ENCODE measurements at places on chromosomes 6 and 20.

- no peak for DNase-seq
These were observed at the start of gene MMP24 for GRCh38 chr20:35226126-35226883. MMP24 (plus strand) TSS chr20:35226690; CDS start chr20:35226739, 49 bp downstream.

GRCh38 chr6:136788069-136788902 is 4.0 kb downstream of the MAP3K5 start:
- no peak for DNase-seq

DNA sequence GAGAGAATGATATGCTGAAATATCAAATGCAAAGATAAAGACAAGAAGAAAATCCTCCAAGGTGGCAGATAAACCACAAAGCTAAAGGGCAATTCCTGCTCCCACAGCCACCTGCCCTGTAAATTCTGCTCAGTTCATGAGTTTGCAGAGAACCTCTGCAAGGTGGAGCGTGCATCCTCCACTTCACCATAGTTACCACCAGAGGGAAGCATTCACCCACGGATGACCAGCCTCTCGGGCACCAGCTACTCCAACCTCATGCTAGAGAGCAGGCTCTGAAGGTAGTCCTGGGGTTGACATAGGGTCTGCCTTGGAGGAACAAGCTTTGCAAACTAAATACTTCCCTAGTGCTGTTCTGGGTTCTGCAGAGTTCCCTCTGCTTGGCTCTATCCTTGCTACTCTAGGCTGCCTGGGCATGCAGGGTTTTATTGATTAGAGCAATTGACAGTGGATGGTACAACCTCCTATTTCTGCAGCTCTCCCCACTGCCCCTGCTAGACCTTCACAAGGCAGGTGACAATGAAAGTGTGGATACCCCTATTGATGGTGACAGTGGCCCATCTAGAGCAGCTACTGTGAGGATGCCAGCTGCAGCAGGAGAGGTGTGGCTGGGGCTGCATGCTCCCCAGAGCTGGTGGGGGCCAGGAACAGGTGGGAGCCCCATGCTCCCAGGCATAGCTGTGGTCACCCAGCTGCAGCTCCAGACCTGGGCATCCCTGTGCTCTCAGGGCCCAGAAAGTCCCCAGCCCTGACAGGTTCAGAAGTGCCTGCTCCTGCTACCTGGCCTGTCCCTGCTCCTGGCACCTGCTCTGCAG is 51.1 kb downstream of the GGTLC1 start:
- peak; percentile 1 for DNase-seq

- DNase-seq = no peak
These were observed 155.9 kb downstream of the JARID2 start for GRCh38 chr6:15401769-15402250.
